Stimulated activated CD4-positive, alpha-beta T cell treated with anti-CD3 and anti-CD28 coated beads, Interleukin-12 subunit alpha, Interleukin-12 subunit beta, amount 100 ng/mL, for 4 hours (primary cell): ENCODE measurements at places on chromosomes 4 and X.

- no peak for DNase-seq
Observed at GRCh38 chrX:15804563-15804962, 14.3 kb downstream of the ZRSR2 start.

DNA sequence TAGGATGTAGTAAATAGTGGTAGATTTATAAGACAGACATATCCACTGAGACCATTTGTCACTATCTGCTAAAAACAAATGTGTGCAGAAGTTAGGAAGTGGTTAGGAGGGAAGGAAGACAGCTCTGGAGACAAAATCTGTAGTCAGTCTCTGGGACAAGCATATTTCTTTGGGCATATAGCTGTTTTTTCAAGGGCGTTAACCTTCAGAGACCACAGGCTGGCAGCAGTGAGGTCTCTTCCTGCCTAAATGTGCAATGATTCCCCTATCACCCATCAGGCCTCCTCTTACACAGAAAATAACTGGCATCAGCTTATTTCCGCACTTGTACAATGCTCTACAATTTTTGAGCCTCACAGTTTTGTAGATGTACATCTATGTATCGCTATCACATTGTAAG is 6.5 kb downstream of the TMEM150C start:
- no peak for DNase-seq

GRCh38 chr4:71749008-71749594 is 34.8 kb downstream of the GC start:
- no peak for DNase-seq

DNA sequence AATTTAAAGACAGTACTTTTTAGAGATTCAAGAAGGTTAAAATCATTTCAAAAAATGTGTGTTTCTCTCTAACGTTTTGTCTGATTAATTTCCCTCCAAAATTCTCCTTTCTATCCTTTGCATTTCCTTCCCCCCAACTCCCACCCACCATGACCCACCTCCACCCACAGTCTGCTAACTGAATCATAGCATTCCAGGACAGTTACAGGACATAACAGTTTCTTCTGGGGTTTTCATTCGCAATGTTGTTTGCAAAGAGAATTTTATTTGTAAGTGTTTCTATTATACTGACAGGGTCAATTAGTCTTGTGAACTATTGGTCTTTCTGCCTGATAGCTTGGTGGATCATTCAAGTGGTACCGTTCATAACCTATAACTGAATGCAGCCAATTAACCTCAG is 53.7 kb downstream of the ANAPC10 start:
- DNase-seq = no peak

GRCh38 chr4:17561195-17561909 is 15.6 kb upstream of the LAP3 start:
- DNase-seq = no peak

- no peak for DNase-seq
Observed at GRCh38 chr4:189377569-189377968, 563.1 kb upstream of the FRG1 start.

DNA sequence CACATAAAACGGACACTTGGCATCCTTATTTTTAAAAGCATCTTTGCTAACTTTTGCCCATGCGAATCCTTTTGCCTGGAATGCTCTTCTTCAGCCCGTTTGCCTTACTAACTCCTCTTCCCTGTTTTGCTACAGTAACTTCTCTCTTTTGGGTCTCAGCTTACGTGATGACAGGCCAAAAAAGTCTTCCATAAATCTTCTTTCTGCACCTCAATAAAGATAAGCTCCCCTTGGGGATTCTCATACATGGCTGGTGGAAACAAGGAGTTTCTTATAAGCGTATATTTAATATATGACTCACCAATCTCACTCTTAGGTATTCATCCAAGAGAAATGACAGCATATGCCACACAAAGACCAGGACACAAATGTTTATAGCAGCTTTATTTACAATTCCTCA is 192.7 kb downstream of the RCHY1 start:
- DNase-seq = no peak

- DNase-seq = no peak
Observed at GRCh38 chrX:17021851-17022604, 75.6 kb downstream of the REPS2 start.

DNA sequence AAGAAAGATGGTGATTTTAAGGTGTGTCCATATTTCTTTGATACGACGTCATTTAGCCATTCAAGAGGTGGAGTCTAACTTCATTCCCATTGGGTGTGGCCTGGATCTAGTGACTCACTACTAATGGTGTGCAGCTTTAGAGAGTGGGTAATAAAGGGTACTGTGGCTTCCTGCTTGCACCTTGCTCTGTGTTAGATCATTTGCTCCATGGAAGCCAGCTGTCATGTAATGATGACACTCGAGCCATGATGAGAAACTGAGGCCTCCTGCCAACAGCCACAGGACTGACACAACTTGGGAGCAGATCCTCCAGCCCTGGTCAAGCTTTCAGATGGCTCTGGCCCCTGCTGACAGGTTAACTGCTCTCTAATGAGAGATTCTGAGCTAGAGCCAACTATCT is 82.0 kb downstream of the UNC5C start:
- no peak for DNase-seq

DNA sequence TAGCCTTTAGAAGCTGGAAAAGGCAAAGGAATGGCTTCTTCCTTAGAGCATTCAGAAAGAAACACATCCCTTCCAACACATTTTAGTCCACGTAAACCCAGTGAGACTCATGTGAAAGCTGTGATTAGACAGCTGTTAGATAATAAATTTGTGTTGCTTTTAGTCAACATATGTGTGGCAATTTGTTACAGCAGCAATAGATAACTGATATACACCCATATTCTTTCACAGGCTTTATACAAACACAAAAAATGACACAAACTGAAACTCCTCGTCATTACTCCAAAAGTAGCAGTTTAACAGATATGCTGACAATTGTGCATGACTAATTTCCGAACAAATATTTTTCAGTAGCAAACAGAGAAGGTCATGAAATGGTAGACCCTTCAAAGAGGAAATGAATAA is 65.3 kb downstream of the ANTXR2 start:
- no peak for DNase-seq

DNA sequence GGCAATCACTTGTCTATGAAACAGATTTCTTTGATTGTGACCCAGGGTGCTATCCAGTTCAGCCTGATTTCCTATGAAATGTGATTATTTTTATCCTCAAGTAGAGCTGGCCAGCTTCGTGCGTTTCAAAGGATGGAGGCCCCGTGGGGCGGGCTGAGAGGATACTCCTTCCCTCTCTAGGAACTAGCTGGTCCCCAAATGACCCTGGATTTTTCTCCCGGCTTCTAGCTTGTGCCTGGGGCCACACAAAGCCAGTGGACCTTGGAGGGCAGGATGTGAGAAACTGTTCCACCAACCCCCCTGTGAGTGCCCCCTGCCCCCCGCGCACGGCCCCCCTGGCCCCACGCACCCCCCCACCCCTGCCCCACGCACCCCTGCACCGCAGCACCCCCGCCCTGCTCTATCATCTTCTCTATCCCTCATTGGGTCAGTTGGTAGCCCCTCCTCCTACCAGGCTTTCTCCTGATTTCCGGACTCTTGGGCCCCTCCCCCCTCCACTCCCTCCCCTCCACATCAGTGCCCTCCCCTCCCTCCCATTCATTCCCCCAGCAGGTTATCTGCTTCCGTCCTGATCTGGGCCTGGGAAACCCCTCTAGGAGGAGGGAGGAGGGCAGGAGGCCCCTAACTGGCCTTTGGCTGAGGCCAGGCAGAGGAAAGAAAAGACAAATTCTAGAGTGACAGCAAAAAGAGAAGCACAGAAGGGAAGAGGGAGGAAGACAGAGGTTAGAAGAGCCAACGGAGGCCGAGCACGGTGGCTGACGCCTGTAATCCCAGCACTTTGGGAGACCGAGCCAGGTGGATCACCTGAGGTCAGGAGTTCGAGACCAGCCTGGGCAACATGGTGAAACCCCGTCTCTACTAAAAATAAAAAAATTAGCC is 3.3 kb downstream of the XPNPEP2 start:
- DNase-seq = no peak

DNA sequence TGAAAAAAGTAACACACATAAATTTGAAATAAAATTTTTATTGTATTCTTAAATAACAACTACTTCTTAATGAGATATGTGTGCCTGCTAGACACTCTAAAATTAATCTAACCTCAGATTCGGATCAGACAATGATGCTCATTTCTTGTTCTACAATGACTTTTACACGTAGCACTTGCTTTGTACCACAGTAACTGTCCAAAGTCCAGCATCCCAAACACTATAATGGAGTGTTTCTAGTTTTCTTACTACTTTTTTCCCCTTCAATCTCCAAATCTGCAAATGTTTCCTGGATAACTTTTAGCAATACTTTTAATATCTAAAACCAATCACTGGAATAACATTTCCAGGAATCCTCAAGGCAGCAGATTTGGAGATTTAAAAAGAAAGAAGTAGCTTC is 75.9 kb downstream of the ADGRA3 start:
- no peak for DNase-seq
